ENCODE measurements at places on chromosomes 3 and 15.

- DNase-seq = no peak
Observed at GRCh38 chr15:44011238-44011854, 183.7 kb downstream of the FRMD5 start.

DNA sequence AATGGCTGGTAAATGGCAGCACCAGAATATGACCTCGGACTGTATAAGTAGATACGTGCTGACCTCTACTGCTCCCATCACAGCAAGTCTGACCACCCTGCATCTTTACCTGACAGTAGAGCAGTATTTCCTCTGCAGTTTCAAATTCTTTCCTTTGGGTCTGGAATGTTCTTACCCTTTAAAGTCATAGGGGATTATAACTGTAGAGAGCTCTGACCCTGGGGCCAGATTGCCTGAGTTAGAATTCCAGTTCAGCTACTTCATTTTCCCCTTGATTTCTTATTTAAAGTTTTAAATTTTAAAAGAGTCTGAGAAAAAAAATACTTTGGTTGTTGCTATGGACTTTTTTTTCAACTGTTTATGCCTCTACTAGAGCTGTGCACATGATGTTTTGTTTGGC lies 237.7 kb downstream of the NR1D2 start:
- DNase-seq = no peak

GRCh38 chr15:51366920-51367319 lies 25.5 kb downstream of the GLDN start:
- DNase-seq = no peak

DNA sequence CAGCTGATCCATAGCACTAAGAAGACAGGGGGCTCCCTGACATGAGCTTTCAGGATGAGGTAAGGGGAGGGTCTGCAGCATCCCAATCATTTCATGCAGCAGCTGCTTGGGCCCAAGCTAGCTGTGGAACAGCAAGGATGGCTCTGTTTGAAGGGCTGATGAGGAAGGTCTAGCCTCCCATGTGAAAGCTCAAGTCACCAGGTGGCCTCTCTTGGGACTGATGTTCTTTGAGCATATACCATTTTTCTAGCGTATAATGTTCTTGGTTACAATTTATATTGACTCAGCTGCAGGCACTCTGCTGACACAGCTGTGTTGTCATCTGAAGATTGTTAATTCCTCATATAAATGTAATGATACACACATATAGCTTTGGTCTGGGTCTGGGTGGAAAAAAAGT lies 87.0 kb downstream of the CD200R1L start:
- peak; percentile 42 for DNase-seq

DNA sequence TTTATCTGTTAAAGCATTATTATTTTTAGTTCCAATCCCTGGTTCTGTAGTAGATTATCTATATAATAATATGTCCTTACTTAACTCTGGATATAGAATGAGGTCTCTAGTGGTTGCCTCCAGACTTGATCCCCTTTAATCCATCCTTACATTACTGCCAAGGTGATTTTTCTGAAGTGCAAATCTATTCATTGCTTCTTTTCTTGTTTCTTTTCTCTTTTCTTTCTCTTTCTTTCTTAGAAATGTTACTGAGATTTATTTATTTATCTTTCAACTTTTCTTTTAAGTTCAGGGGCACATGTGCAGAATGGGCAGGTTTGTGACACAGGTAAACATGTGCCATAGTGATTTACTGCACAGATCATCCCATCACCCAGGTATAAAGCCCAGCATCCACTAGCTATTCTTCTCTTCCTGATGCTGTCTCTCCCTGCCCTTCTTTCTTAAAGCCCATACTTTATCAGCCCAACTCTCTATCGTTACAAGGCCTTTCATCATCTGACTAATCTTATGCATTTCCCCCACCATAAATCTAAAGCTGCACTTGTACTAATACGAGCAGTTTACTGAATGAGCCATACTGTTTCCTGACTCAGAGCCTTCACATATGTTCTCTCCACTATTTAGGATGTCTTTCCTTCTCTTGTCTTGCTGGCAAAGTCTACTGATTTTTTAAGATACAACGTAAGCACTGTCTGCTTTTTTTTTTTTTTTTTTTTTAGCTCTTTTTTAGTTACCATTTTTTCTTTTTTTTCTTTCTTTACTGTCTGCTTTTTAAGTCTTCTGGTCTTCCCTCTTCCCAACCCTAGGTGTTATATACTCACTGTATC lies 4.6 kb downstream of the GLCE start:
- no peak for DNase-seq

Measured in NCI-H748 treated with DMSO at 0.1 percent for 48 hours (cell line).